ENCODE measurements at places on chromosomes 16 and 17.

GRCh38 chr17:17568772-17569195 lies 22.7 kb downstream of the PEMT start:
- DNase-seq: no peak

GRCh38 chr16:66735891-66736290 lies 15.5 kb downstream of the DYNC1LI2 start:
- DNase-seq: no peak

DNA sequence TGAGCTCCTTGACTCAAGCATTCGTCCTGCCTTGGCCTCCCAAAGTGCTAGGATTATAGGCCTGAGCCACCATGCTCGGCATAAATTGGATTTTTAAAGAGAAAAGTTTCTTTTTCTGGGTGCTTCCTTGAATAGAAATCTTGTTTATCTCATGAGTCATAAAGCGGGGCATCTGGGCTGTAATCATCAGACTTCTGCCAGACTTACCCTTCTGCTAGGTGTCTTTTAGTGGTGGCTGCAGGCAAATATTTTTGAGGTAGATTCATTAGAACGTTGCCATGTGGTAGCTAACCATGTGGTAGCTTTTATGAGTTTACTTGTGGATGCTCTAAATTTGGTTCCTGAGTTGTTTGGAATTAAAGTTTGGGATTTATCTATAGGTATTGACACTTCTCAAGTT lies 13.4 kb downstream of the PGS1 start:
- no peak for DNase-seq

DNA sequence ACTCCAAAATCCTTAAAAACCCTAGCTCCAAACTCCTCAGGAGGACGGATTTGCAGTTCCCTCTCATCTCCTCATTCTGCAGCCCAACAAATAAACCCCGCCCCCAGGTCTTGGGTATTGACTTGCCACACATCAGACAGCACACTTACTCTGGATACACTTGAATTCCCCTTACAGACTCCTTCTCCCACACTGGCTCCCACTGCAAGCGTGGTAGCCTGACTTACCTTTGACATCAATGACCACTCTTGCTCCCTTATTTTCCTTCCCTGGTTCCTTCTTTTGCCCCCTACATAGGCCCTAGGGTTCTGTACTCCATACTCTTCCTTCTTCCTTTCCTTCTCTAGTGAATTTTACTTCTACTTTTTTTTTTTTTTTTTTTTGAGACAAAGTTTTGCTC lies 7.5 kb downstream of the RFFL start:
- DNase-seq: no peak

- no peak for DNase-seq
These were observed 10.7 kb downstream of the COL1A1 start for GRCh38 chr17:50190603-50191358.

GRCh38 chr17:6547336-6547735 lies 9.0 kb downstream of the PITPNM3 start:
- DNase-seq: no peak

- no peak for DNase-seq
These were observed 39.0 kb downstream of the TK2 start for GRCh38 chr16:66510711-66511601.

DNA sequence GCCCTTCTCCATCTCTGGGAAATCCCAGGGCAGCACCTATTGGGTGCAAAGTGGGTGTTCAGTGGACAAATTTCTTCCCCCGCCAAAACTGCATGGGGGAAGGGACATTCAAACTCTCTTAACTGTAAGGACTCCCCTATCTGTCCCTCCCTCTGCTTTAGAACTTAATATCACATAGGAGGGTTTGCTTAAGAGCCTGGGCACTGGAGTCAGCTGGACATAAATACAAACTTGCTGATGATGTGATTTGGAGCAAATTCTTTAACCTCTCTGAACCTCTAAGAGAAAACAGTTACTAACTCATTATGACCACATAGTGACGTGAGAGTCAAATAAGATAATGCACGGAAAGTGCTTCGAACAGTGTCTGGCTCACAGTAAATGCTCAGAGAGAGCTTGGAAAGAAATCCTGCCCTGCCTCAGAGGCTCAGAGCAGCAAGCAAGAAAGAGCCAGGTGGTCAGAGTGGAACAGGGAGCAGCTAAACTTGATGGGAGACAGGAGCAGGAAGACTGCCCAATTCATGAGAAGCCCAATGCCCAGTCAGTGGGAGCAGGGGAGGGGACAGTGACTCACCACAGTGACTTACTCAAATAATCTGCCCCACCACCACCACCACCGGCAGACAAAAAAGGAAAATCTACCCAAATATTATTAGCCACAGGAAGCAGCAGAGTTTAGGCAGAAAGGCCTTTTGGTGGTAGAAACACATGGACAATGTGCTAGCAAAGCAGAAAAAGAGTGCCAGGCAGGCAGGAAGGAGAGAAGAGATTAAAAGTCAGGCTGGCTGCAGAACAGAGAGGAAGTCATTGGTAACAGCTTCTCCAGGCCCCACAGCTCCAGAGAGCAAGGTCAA lies 23.9 kb upstream of the CCL1 start:
- DNase-seq: no peak

DNA sequence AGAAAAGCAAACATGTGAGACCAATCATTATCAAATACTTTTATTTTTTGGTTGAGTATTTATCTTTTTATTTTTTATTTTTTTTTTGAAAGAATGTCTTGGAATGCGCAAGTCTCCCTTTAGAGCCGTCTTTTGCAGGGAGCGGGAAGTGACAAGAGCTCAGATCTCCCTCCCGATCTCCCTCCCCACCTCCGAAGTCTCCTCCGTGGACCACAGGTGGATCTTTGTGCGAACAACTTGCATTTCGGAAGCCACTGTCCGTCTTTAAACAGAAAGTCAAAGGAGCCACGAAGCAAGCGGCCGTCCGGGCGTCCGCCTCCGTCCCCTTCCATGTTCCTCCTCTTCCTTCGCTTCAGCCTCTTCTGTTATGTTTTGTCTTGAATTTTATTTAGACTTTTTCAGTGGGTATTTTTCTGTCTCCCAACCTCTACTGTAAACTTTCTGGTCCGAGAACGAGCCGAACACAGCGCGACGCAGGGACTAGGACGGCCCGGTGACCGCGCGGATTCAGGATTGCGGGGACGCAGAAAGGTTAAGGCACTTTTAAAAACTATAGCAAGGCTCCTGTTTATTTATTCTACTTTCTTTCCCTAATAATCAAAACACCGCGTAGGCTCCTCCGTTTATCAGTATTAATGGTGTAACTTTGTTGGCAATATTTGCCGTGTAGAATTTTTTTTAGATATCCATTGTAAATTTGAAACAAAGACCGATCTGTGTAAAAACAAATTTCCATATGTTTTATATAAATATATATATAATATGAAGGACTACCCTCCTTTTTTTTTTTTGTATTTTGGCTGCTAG lies 3.3 kb downstream of the FOXF1 start:
- DNase-seq: no peak

DNA sequence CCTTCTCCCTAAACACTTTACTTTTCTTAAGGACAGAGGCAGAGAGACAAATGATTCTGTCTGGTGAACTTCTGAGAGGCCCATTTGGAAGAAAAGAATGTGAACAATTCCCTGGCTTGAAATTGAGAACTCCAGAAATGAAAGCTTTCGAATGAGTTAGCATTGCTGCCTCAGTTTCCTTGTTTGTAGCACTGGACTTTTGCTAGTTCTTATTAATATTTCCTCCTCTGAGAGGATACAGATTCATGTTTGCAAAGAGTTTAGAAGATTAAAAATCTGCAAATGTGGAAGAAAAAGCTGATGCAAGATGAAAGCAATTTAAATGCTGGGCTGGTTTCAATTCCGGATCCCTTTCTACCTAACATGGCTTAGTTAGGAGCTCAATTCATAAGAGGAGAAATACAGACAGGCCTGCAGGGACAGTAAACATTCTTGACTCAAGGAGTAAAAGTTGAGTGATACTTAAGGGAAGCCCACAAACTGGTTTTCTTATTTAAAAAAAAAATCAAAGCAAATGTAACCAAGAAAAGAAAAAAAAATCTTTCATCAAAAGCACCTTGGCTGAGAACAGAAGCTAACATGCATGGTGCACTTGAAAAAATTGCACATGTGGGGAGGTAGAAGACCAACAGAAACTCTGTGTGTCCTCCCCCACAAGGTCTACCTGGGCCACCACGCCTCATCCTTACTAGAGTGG lies 27.1 kb downstream of the HNF1B start:
- DNase-seq: no peak

GRCh38 chr17:79144133-79144532 lies 69.5 kb downstream of the ENGASE start:
- no peak for DNase-seq

GRCh38 chr17:731644-732066 lies 741 bp upstream of the TLCD3A start:
- no peak for DNase-seq

DNA sequence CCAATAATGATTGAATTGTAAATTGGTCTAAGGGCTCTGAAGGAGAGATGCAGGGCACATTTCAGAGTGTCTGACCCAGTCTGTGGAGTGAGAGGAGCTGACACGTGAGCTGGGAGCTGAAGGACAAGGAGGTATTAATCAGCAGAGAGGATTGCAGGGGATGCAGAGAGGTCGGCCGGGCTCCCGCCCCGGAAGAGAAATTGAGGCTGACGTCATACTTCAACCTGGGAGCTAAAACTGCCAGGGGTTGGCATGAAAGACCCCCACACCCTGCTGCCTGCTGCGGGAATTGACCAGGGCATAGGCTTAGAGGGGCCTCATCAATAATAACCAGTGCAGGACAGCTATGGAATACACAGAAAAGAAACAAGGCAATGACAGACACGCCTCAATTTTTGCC lies 53.6 kb upstream of the CLEC19A start:
- DNase-seq: no peak

- DNase-seq: no peak
These were observed 142.6 kb upstream of the CPHXL start for GRCh38 chr16:75868636-75869632.
